ENCODE measurements at places on chromosomes 2 and 18. TPM values are rescaled to one million over a fixed set of nuclear protein-coding genes. Genes with fewer than 3 reads are reported as not detected.
A peak's percentile ranks its signal among the peaks of the same experiment; 100 is the strongest.

GRCh38 chr18:58661423-58661822, 9.8 kb upstream of the MALT1 start:
- no peaks in the 10 kb centered on the region for H3K27me3 ChIP-seq
- peaks cover 6% of the 10 kb centered on the region for H3K4me1 ChIP-seq
- no peaks in the 10 kb centered on the region for H3K36me3 ChIP-seq
- no peak overlapping the region for H3K27ac ChIP-seq
- no peak for DNase-seq
- H3K4me3 ChIP-seq, result no peak overlapping the region

- H3K4me1 ChIP-seq, result no peaks in the 10 kb centered on the region
- no peak overlapping the region for H3K4me3 ChIP-seq
- H3K36me3 ChIP-seq, result no peaks in the 10 kb centered on the region
- H3K27me3 ChIP-seq, result no peaks in the 10 kb centered on the region
- DNase-seq, result no peak
These were observed 1040.3 kb downstream of the TSN start for GRCh38 chr2:122795763-122796162.

GRCh38 chr2:4515871-4516761, 812.7 kb downstream of the DCDC2C start:
- H3K27ac ChIP-seq, result no peak overlapping the region
- no peaks in the 10 kb centered on the region for H3K27me3 ChIP-seq

GRCh38 chr2:122009561-122009960, 254.1 kb downstream of the TSN start:
- H3K27ac ChIP-seq, result no peak overlapping the region
- H3K27me3 ChIP-seq, result peaks cover 16% of the 10 kb centered on the region
- no peak for DNase-seq
- no peaks in the 10 kb centered on the region for H3K4me1 ChIP-seq
- no peak overlapping the region for H3K4me3 ChIP-seq

DNA sequence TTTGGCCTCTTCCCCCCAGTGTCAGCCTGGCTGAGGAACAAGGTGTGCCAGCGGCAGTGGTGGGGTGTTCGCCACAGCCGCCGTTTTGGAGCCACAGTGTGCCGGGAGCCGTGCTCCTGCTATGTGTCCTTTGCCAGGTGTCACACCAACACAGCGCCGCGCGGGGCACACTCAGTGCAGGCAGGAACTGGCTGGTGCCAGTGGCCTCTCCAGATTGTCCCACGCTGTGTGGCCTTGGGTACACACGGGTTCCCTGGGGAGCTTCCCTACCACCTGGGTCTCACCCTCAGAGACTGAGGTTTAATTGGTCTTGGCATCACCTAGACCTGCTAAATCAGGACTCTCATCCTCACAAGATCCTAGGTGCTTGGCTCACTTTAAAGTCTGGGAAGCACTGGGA, 171.6 kb downstream of the LDLRAD4 start:
- H3K27me3 ChIP-seq, result 0 out of 2 replicates have a peak, but pooled peaks cover 8% of the 10 kb centered on the region
- DNase-seq, result no peak
- H3K27ac ChIP-seq, result no peak overlapping the region
- H3K4me1 ChIP-seq, result no peaks in the 10 kb centered on the region

- no peak for DNase-seq
- no peak overlapping the region for H3K4me3 ChIP-seq
- peaks cover 3% of the 10 kb centered on the region for H3K27me3 ChIP-seq
- H3K4me1 ChIP-seq, result no peaks in the 10 kb centered on the region
These were observed 221.1 kb upstream of the TPO start for GRCh38 chr2:1192121-1192520.

DNA sequence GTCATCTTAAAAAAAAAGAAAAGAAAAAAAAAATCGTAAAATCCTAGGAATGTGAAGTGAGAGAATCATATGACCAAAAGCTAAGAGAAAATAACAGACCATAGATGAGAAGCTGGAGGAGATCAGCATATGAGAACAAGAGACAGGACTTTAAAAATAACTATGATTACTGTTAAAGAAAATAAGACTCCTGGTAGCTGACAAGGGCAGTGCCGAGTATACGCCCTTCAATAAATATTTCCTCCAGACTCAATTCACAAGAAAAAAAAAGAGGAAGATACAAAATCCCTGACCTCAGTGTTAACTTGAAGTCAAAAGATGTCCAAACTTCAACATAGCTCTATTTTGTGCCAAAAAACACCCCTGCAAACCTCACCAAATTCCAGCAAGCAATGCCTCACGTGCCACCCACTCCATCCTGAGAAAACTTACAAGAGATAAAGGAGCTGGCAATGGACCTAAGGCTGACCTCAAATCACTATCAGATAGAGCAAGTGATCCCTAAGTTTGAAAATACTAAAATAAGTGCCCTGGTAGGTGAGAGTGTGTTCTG, 817.2 kb downstream of the SOCS6 start:
- H3K4me3 ChIP-seq, result no peak overlapping the region
- no peak overlapping the region for H3K27ac ChIP-seq
- no peak for DNase-seq
- no peaks in the 10 kb centered on the region for H3K27me3 ChIP-seq
- H3K36me3 ChIP-seq, result no peaks in the 10 kb centered on the region

DNA sequence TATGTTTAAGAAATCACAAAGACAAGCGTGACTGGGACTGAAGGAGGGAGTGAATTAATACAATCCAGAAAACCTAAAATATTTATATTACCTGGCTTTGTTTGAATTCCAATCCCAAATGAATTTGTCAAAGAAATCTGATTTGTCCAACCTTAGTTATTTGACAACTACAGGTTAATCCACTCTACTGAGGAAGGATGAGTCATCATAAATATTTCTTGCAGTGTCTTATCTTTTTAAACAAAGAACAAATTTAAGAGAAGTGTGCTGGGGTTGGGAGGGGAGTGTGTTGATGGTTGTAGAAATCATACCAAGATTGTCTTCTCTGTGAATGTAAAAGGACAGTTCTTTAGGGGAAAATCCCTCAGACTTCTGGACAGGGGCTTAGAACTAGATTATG, 1106.3 kb upstream of the SLC39A10 start:
- no peak for DNase-seq
- H3K27me3 ChIP-seq, result no peaks in the 10 kb centered on the region
- peaks cover 7% of the 10 kb centered on the region for H3K4me1 ChIP-seq
- no peaks in the 10 kb centered on the region for H3K36me3 ChIP-seq

DNA sequence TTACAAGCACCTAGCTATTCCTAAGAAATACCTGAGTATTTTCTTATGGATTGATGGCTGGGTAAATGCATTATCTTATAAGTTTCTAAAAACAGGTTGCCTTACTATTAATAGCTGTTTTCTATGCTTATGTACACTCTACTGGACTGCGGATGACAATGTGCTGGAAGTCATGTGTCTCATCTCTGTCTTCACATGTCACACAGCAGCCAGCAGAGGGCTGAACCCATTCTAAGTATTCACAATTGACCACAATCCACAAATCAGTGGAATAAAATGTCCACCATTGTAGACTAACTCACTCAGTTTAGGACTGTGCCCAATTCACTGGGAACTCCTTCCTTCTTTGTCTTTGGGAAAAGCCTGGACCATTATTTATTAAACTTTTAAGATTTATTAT, 371.2 kb downstream of the INSIG2 start:
- H3K27me3 ChIP-seq, result peaks cover 14% of the 10 kb centered on the region
- DNase-seq, result no peak
- no peak overlapping the region for H3K27ac ChIP-seq
- H3K4me3 ChIP-seq, result no peak overlapping the region
- no peaks in the 10 kb centered on the region for H3K4me1 ChIP-seq

- no peaks in the 10 kb centered on the region for H3K36me3 ChIP-seq
- DNase-seq, result no peak
- no peaks in the 10 kb centered on the region for H3K4me1 ChIP-seq
- H3K4me3 ChIP-seq, result no peak overlapping the region
- H3K27ac ChIP-seq, result no peak overlapping the region
These were observed 413.2 kb upstream of the LRATD1 start for GRCh38 chr2:14219306-14219705.

GRCh38 chr2:120223034-120223912, at the start of gene TMEM185B:
Gene TMEM185B (minus strand): TSS chr2:120223400. CDS start chr2:120222976, 424 bp downstream.
- peaks cover 30% of the 10 kb centered on the region for H3K4me1 ChIP-seq
- peaks cover 7% of the 10 kb centered on the region for H3K36me3 ChIP-seq
- DNase-seq, result peak; percentile 62
- H3K27me3 ChIP-seq, result no peaks in the 10 kb centered on the region

DNA sequence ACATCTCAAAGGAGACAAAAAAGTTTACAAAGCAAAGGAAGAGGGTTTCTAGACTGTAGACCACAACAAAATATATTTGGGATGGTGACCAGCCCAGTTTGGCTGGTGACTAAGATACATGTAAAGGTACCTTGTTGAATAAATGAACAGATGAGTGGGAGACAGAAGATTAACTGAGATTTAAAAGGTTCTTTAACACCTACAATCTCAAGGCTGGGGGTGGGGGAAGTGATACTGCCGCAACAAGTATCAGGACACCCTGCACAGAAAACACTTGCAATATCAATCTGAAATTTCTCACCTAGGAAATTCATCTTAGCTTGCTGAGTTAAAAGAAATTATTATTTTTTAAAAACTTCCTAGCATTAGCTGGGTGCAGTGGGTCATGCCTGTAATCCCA, 8.3 kb downstream of the RNF149 start:
- H3K27me3 ChIP-seq, result no peaks in the 10 kb centered on the region
- H3K4me1 ChIP-seq, result no peaks in the 10 kb centered on the region
- no peaks in the 10 kb centered on the region for H3K36me3 ChIP-seq
- no peak overlapping the region for H3K4me3 ChIP-seq
- H3K27ac ChIP-seq, result no peak overlapping the region
- DNase-seq, result no peak

DNA sequence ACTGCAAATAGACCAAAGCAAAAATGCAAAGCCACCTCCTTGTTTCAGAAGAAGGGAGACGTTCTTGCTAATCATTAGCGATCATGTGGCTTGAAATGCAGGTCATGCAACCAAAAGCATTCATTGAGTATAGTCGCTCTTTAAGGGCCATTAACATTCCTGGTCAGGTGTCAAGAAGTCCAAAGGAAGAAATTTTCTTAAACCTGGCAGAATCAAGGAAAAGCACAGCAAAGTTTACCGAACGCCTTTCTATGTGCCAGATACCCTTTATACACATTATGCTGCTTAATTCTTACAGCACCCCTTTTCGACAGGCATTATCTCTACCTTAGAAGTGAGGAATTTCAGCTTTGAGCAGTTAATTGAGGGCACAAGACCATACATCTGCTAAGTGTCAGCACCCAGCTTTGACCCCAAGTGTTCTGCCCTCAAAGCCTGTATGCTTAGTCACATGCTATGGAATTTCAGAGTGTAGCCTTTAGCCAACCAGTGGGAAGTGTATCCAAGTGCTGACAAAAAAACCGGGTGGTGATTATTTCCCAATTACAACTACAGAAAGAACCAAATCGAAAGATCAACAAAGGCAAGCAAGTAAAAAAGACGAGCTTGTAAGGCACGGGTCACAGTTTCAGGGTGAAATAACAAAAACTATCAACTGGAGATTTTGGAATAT, 70.8 kb downstream of the EPHA4 start:
- H3K27ac ChIP-seq, result no peak overlapping the region
- DNase-seq, result no peak
- peaks cover 10% of the 10 kb centered on the region for H3K4me1 ChIP-seq
- H3K27me3 ChIP-seq, result no peaks in the 10 kb centered on the region

GRCh38 chr18:73461780-73462059, 593.9 kb upstream of the NETO1 start:
- no peak for DNase-seq
- no peaks in the 10 kb centered on the region for H3K27me3 ChIP-seq
- H3K4me3 ChIP-seq, result no peak overlapping the region
- no peaks in the 10 kb centered on the region for H3K4me1 ChIP-seq
- H3K27ac ChIP-seq, result no peak overlapping the region

DNA sequence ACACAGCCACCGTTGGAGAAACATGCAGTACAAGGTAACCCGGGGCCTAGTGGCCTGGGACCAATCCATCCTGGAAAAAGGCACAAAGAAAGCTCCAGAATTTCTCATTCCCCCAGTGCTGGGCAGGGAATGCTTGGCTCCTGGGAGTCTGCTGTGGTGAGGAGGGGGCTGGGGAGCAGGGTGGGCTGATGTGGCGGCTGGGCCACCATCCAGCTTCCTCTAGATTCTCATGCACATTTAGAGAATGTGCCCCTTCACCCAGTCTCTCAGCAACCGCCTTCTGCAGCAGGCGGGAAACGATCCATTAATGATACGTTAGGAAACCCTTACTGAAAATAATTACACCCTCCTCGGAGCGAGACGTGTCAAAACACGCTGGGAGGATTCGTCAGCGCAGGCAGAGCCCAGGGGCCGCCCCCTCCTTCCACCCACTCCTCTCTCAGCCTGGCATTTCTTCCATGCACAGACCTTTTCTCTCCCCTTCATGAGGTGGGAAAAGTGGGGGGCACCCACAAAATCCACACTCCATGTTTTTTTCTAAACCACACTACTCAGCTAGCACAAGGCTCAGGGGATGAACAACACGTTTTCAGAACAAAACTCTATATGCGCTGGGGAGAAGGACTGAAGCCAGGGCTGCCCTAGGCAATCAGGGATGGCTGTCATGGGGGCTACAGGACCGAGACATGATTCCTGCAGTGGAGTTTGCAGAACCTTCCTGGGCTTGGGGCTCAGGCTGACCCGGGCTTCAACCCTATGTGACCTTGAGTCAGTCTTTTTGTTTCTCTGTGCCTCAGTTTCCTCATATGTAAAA, 56.1 kb upstream of the SMAD7 start:
- no peak for DNase-seq
- no peaks in the 10 kb centered on the region for H3K27me3 ChIP-seq
- H3K4me1 ChIP-seq, result no peaks in the 10 kb centered on the region
- H3K36me3 ChIP-seq, result no peaks in the 10 kb centered on the region
- H3K4me3 ChIP-seq, result no peak overlapping the region

- H3K27me3 ChIP-seq, result no peaks in the 10 kb centered on the region
- H3K36me3 ChIP-seq, result no peaks in the 10 kb centered on the region
- H3K27ac ChIP-seq, result no peak overlapping the region
- H3K4me1 ChIP-seq, result peaks cover 3% of the 10 kb centered on the region
- DNase-seq, result no peak
These were observed 639 bp downstream of the MRO start for GRCh38 chr18:50819027-50819727.

- no peak for DNase-seq
- no peaks in the 10 kb centered on the region for H3K36me3 ChIP-seq
- H3K4me3 ChIP-seq, result no peak overlapping the region
- H3K4me1 ChIP-seq, result peaks cover 40% of the 10 kb centered on the region
- no peaks in the 10 kb centered on the region for H3K27me3 ChIP-seq
- H3K27ac ChIP-seq, result 0 out of 2 replicates have a peak overlapping the region, but pooled peaks have one; percentile 12
These were observed 245.1 kb downstream of the NEDD4L start for GRCh38 chr18:58288921-58289797.

DNA sequence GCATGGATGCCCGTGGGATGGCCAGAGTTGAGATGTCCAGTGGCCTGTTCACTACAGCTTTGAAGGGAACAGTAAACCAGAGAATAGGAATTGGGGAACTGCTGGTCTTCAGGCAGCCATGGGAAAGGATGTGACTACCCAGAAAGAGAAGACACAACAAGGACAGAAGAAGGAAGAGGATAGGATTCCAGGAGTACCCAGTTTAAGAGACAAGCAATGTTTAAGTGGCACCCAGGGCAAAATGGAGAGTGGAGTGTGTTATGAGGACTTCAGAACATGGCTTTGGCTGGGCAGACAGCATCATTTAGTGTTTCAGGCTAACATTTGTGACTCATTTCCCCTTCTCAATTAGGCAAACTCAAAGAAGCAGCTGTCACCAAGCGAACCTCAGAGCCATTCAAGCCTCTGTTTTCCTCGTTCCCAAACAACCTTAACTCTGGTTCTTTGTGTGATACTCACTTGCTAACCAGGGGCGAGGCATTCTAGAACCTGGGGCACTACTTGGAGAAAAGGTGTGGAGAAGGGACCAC, 4.0 kb upstream of the FAM124B start:
- no peaks in the 10 kb centered on the region for H3K4me1 ChIP-seq
- no peaks in the 10 kb centered on the region for H3K27me3 ChIP-seq
- no peak overlapping the region for H3K27ac ChIP-seq

The FSHR gene
- not detected for total RNA-seq

The ANKZF1 gene
- 64.7 TPM for total RNA-seq

The TUBA3D gene
- total RNA-seq, result not detected

The SLC35F6 gene
- total RNA-seq, result 34.5 TPM

The CRACDL gene
- 1.1 TPM for total RNA-seq

The GYPC gene
- 0.66 TPM for total RNA-seq

The TMEM200C gene
- total RNA-seq, result not detected
